Small intestine (tissue), 16 donors: ENCODE measurements at places on chromosomes 2 and 18.

- DNase-seq, result peak; percentile 79
Measured at GRCh38 chr2:222424276-222424728, at the start of gene SGPP2. Gene SGPP2, plus strand, starts transcription at chr2:222424543. Its CDS starts 60 bp downstream, at chr2:222424603.

- no peak for DNase-seq
Measured at GRCh38 chr18:48468151-48468550, 59.0 kb upstream of the ZBTB7C start.

DNA sequence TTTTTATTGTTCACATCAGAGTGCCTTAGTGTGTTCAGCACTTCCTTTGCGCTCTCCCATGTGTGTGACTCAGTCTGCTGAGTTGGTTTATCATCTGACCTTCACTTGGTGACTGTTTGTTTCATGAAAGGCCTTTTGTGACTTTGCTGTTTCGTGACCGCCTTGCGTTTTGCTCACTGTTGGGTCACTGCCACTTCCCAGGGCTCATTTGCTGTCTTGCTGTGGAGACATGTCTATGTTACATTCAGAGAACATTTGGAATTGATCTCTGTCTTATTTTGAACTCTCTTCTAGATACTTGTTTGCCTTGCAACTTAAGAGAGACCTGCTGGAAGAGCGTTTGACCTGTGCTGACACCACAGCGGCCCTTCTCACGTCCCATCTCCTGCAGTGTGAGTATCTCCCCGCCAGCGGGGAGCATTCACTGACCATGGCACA lies 54.7 kb downstream of the FARP2 start:
- no peak for DNase-seq

DNA sequence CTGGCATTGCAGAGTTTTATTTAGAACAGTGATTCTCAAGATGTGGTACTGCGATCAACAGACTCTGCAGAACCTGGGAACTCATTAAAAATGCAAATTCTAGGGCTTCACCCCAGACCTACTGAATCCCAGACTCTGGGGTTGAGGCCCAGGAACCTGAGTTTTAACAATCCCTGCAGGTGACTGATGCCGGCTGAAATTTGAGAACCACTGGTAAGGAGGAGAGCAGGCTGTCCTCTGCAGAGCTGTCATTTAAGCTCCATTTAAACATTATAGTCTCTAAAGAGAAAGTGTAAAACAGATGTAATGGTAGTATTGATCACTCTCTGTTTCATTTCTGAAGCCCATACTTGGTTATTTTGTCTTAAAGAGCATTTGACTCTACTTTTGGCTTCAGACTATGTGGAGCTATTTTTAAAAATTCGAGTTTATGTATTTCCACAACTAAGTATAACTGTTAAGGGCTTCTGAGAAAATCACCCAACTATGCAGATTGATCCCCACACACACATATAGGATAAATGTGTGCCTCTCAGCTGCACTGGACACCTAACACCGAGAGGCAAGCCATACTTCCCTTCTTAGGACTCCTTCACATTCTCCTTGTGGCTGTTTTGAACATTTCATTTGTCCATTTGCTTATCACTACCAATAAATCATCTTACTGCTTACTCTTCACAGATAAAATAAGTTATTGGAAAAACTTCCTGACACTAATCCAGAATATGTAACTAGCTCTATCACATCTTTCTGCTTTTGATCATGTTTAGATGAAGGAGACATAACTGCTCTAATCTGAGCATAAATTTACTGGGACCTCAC lies 487.5 kb downstream of the DLGAP1 start:
- no peak for DNase-seq

DNA sequence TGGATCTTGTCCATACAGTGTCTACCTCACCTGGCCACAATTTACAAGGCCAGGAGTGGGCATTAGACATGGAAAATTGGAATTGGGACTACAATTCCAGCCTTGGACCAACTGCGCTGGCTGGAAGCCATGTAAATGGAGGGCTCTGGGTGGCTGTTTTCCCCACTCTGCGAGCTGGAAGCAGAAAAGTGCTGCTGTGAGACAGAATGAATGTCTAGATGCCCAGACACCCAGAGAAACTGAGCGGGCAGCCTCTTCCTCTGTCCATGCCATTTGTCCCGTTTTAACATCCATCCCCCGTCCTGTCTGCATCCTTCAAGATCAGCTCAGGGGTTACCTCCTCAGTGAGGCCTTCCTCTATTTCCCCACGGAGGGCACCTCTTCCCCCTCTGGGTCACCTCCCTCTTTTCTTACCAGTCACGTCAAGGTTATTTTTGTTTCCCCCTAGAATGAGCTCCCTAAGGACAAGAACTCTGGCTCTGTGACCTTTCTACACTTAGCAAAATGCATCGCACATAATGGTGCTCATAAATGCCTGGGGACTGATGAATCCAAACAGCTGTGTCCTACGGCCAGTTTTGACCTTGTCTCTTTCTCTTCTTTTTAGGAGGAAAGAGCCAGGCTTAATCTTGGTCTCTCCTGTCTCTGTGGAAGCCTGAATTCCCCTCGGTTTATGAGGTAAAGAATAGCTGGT lies 41.2 kb downstream of the MCFD2 start:
- no peak for DNase-seq

- DNase-seq, result no peak
Measured at GRCh38 chr2:139260052-139260430, 479.9 kb upstream of the NXPH2 start.
